GM23248 (cell line): ENCODE measurements at places on chromosomes 2 and 18.

GRCh38 chr2:240792629-240793312 lies 27.2 kb downstream of the KIF1A start:
- DNase-seq = no peak

DNA sequence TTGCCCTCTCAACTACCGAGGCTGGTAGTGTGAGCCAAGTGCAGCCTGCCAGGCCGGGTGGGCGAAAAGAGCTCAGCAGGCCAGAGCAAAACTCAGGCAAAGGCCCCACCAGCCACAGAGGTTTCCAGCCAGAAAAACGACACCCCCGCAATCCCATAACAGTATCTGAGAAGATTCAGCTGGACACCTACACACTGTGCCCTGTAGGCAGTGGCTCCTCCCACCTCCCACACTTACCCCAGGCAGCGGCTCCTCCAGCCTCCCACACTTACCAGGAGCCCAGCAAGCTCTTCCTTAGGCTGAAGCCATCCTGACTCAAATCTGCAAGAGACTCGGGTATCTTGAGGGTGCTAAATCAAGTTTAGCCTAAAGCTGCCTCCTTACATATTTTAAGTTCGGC lies 15.6 kb upstream of the TMEM18 start:
- no peak for DNase-seq

GRCh38 chr18:2979129-2979528 lies 33.8 kb downstream of the LPIN2 start:
- DNase-seq = peak; percentile 89

GRCh38 chr2:43553341-43553855 lies 42.4 kb downstream of the THADA start:
- no peak for DNase-seq

DNA sequence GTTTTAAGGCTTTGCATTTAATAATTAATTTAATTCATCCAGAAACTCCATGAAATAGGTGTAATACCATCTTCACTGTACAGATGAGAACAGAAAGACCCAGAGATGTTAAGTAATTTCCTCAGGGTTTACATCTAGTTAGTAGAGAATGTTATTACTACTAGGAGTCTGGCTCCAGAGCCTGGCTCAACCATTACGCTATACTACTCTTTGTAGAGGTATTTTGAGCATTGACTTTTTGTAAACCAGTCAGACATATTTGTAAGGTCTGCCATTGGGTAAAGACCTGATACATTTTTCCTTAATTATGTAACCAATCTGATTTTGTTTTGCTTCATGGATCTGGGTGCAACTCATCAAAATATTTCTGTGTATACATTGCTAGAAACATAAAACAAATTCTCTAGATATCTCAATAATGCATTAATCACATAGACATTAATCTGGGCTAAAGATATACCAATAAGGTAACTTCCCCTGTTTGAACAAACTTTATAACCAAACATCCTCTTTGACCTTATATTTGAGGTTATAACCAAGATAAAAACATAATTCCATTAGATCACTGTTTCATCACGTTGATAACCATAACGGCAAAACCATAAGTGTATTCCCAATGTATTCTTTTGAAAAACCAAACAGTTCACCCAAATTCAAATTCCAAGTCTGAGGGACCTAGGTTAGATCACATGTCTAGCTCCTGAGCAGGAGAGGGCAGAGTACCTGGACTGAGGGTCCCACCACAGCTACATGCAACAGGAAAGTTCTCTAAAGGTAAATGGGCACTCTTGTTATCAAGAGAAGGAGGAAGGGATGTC lies 135.0 kb downstream of the IKZF2 start:
- DNase-seq = no peak

DNA sequence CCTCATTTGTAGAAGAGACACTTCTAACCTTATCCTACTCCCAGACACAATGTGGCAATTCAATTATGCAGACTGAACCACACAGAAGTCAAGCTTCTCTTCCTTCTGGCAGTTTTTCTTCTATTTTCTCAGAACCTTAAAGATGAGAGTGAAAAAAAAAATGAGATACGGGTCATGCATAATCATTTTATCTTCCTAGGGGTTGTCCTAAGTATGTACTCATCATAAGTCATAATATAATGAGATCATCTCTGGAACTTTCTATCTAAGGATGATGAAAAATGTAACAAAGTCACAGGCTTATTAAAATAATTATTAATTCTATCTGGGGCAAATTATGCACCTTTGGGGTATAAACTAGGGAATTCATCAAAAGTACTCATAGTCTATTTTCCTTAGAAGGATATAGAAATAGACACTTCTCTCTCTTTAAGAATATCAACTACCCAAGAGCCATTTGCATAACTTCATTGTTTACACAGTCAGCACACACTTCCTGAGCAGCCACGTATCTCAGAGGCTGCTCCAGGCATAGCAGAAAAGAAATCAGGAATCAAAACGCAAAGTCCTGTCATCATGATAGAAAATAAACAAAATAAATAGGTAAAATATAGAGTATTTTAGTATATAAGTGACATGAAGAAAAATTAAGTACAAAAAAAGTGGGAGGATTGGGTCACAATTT lies 345.9 kb upstream of the SPHKAP start:
- DNase-seq = peak; percentile 20
